ENCODE measurements at places on chromosomes 3 and 15. TPM values are rescaled to one million over a fixed set of nuclear protein-coding genes. Genes with fewer than 3 reads are reported as not detected.

GRCh38 chr3:166688665-166689064, 691.4 kb downstream of the ZBBX start:
- H3K4me1 ChIP-seq: no peaks in the 10 kb centered on the region
- H3K27me3 ChIP-seq: no peaks in the 10 kb centered on the region
- H3K36me3 ChIP-seq: no peaks in the 10 kb centered on the region
- H3K4me3 ChIP-seq: no peak overlapping the region
- DNase-seq: no peak
- no peak overlapping the region for H3K27ac ChIP-seq

EFCC1 gene
- 0.69 TPM for total RNA-seq

GOLGA8H gene
- not detected for total RNA-seq

DNA sequence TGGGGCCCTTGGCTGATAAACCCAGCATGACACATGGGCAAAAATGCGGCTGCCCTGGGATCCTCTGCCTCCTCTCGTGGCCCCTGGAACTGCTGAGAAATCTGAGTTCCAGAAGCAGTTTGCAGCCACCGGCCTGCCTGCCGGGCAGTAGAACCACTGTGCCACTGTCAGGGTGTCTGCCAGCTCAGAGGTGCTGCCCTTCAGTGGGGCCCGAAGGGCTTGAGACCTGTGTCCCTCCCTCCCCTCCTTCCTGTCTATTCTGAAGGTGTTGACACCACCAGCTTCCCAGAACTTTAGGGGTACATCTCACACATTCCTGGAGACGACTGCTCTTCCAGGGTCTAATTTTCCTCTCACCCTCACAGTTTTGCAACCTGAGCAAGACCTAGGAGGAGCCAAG, 88.2 kb upstream of the POMGNT2 start:
- H3K27me3 ChIP-seq: no peaks in the 10 kb centered on the region
- peak overlapping the region; percentile 95 for H3K27ac ChIP-seq
- peak overlapping the region; percentile 73 for H3K4me3 ChIP-seq
- peaks cover 61% of the 10 kb centered on the region for H3K4me1 ChIP-seq
- no peaks in the 10 kb centered on the region for H3K36me3 ChIP-seq

DNA sequence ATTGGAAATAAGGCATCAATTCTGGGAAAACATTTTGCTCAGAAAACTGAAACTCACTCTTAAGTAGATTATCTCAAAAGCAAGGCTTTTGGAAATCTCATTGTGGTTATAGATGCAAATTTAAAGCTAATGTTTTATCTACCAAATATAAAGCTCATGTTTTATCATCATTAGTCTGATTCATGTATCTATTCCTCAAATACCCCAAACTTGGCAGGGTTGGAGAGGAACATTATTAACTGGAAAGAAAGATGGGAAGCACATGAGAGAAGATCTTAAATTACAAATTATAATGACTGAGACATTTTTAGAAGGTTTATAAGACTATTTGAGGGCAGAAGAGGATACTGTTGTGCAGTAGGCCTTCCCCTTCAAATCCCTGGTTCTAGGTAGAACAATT, 137.3 kb upstream of the TGFBR2 start:
- H3K4me1 ChIP-seq: peaks cover 16% of the 10 kb centered on the region
- H3K36me3 ChIP-seq: no peaks in the 10 kb centered on the region
- no peak overlapping the region for H3K27ac ChIP-seq
- H3K27me3 ChIP-seq: no peaks in the 10 kb centered on the region
- H3K4me3 ChIP-seq: no peak overlapping the region
- DNase-seq: no peak

C15orf62 gene
- 2.2 TPM for total RNA-seq

DNA sequence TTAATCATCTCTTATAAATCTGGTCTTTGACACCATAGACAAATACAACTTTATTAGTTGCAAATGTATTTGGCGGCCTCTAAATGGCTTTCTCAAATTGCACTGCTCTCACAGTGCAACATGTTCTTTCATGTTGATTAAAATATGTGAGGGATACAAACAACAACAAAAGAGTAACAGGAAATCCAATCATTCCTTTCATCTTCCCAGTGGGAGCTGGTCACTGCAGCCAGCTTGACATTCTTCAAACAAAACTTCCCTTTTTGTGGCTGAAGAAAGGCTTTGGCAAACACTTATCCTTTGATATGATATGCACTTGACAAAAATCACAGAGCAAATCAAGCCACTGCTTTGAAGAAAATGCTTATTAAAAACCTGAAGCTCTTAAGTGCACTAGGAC, 973.6 kb downstream of the EPHA3 start:
- no peak overlapping the region for H3K27ac ChIP-seq
- H3K4me3 ChIP-seq: no peak overlapping the region

All from naive thymus-derived CD8-positive, alpha-beta T cell (primary cell).